CMK (cell line): ENCODE measurements at places on chromosomes 11 and 22.
A peak's percentile ranks its signal among the peaks of the same experiment; 100 is the strongest.

- DNase-seq = peak; percentile 31
These were observed 34.0 kb upstream of the FADD start for GRCh38 chr11:70169127-70169526.

DNA sequence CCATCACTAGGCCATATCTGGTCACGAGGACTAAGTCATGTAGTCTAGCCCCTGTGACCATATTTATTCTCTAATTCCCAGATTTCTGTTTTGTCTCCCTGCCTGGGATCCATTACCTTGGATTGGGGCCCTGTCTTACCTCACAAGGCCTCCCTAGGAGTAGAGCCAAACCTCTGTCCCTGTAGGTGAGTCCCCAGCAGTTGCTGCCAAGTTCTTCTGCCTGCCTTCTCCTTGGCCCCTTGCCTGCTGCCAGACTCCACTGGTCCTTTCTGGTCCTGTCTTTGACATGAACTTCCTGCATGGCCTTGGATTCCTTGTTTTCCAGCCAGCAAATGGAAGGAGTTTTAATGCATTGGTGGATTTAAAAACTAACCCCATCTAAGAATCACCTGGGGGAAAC, 35.6 kb upstream of the CADM1 start:
- no peak for DNase-seq

DNA sequence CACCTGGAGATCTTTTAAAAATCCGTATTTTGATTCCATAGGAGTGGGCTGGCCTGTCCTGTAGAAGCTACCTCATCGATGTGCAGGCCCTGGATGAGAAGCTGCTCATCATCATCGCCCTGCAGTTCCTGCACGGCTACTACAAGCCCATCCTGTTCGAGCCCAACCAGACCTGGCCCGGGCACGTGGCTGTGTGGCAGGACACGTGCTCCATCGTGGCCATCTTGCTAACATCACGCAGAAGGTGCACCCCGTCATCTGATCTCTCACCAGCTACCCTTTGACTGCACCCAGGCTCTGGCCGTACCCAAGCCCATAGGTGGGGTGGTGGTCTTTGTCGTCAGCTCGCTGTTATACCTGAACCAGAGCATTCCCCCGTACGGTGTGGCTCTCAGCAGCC, 14.2 kb upstream of the SLC5A4 start:
- DNase-seq = no peak

GRCh38 chr11:71525938-71526495, 1.1 kb upstream of the KRTAP5-7 start:
- no peak for DNase-seq

GRCh38 chr11:30583476-30584280, 2.5 kb downstream of the MPPED2 start:
- DNase-seq = no peak

DNA sequence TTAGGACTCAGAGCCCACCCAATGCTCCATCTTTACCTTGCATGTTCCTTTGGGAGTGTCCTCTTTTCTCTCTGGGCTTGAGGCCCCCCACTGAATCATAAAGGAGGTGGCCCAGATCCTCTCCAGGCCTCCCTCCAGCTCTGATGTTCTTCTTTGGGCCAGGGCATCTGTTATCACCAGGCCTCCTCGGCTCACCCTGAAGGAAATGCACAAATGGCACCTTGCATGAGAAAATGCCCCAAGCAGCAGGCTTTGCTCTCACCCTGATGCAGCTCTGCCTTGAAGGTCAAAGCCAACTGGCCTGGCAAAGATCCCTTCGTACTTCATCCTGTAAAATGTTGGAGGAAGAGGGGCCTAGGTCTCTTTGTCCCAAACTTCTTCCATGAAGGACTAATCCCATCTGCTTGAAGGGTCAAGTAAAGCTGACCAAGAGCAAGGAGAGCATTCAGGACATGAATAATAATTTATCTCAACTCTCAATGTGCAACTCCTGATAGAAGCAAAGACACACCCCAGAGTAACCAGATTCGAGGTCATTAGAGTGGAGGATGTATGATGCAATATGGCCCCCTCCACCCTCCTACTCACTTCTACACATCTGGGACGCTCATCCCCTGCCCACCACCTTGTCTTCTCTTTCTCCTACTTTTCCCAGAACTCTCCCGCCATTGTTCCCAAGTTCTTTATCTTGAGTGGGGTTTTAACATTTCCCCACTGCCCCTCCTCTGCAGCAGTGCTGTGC, 9.5 kb downstream of the APOL6 start:
- no peak for DNase-seq

- no peak for DNase-seq
These were observed 47.5 kb upstream of the RASSF10 start for GRCh38 chr11:12961615-12962014.

DNA sequence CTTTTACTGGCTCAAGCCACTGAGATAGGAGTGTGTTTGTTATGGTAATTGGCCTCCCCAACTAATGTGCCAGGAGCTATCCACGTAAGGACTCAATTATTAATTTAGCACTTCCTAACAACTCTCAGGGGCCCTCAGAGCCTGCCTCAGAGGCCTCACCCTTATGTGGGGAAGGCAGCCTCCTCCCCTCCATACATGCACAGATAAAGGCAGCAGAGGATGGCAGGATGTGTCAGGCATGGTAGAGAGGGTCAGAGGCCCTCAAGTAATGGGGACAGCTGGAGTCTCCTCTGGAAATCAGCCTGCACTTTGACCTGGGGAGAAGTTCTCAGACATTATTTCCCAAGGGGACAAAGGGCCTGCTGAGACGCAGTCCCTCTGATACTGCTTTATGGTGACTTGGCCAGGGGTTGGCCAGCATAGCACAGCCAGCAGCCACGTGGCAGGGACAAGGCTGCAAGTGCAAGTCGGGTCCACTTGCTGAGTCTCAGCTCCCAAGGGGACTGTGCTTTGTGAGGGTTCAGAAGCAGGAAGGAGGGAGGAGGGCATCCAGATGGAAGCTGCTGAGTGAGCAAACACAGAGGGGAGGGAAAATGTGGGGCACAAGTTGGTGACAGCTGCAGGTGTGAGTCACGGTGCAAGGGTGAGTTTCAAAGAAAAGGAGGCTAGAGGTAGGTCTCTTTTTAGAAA, 17.0 kb downstream of the MOGAT2 start:
- DNase-seq = no peak

- no peak for DNase-seq
These were observed 115.2 kb upstream of the TIMP3 start for GRCh38 chr22:32686354-32686753.

DNA sequence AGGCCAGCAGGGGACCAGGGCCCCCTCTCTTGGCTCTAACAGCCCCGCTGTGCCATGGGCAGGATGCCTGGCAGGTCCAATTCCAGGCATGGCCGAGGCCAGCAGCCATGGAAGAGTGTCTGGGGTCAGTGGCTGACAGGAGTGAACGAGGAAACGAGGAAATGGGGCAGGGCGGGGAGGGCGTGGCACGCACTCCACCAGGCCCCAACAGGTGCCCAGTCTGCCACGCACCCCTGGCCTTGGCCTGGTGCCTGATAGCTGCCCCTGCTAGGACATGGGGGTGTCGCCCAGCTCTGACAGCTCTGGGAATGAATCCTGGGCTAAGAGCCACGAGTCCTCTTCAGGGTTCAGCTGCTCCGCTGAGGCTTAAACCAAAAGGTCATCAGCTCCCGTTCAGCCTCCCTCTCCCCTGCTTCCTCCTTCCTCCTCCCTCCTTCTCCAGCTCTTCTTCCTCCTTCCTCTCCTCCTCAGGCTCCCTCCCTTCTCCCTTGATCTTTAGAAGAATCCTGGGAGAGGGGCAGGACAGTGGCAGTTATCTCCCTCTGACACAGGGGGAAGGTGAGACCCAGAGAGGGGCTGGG, 11.5 kb upstream of the TBC1D22A start:
- DNase-seq = no peak

- no peak for DNase-seq
These were observed 83.5 kb upstream of the NARS2 start for GRCh38 chr11:78657968-78658839.

- no peak for DNase-seq
These were observed 26.2 kb upstream of the PDE3B start for GRCh38 chr11:14617241-14618027.

- no peak for DNase-seq
These were observed 6.8 kb downstream of the ROBO4 start for GRCh38 chr11:124890683-124891372.

DNA sequence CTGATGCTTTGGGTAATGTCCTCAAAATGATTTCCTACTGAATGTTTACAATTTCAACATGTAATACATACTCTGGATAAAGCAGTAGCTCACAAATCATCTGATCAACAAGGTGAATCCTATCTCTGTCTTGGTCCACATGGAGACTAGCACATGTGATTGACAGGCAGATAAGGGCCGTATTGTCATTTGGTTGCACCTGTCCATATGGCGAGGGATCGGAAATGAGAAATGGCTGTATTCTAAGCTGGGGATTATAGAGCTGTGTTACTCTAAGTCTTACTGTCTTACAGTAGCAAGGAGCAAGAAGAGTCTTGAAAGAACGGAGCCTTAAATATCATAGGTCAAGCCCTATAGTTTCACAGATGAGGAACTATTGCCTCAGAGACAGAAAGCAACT, 55.7 kb downstream of the APIP start:
- no peak for DNase-seq

GRCh38 chr11:66875378-66875777, 18.5 kb downstream of the LRFN4 start:
- DNase-seq = no peak

DNA sequence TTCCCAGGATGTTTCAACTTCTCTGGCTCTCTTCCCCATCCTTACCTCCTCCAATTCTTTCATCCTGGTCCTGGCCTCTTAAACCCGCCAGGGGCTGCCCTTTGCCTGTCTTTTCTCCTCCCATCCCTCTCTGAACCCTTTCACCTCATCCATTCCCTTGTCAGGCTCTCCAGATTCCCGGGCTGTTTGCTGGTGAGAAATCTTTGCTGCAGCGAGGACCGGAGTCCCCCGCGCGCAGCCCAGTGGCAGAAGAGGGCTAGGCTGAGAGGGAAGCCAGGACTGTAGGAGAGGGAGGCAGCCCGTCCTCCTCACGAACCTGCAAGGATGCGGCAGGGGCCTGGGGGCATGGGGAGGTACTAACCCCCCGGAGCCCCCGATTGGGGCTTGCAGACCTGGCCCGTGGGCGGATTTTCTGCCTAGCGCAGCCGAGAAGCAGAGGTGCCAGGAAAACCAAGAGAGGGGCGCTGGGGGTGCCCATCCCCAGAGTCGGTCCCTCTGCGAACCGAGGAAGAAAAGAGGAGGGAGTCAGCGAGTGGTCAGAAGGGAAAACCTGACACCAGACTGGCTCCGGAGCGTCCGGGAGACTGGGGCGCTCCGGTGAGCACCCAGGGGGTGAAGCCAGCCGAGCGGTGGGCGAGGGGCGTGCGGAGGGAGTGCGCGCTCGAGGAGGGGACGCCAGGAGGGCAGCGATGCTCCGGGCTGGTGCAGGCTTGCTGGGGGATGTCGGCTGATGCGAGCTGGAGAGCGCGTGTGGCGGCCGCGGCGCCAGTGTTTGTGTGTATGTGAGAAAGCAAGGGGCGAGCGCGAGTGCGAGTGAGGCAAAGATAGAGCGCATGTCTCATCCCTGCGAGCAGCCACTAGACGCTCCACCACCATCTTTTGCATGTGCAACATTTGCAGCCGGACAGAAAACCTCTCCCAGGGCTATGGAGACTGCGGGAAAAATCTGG, at the start of gene GRIA4:
GRIA4 (plus strand) TSS at position 242 of the 950 bp plus-strand sequence. CDS start 925 bp downstream, outside the sequence.
- no peak for DNase-seq

- no peak for DNase-seq
These were observed 34.2 kb upstream of the HORMAD2 start for GRCh38 chr22:30045901-30046715.

DNA sequence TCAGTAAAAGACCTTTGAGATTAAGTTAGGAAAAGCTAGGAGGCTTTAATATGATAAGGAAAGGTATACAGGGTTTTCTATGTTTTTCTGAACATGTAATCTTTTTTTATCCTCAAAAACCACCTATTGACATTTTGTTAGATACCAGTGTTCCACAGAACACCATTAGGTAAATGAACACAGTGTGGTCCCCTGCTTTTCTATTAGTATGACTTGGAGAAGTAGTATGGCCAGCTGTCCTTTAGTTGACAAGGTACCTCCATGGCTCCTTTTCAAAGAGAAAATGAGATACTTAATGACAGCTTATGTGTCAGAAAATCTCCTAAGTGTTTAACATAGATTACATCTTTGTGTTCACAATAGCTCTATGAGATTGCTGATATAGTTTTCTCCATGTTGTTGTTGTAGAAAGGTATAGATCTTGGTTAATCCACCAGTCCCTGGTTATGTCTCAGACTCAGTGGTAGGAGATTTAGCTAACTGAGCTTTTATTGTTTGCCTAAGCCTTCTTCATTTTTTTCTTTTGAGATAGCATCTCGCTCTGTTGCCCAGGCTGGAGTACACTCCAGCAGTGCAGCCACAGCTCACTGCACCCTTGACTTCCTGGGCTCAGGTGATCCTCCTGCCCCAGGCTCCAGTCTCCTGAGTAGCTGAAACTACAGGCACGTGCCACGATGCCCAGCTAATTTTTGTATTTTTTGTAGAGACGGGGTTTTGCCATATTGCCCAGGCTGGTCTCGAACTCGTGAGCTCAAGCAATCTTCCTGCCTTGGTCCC, 46.0 kb downstream of the STIM1 start:
- DNase-seq = no peak

GRCh38 chr11:13859892-13860291, 102.6 kb upstream of the SPON1 start:
- no peak for DNase-seq

DNA sequence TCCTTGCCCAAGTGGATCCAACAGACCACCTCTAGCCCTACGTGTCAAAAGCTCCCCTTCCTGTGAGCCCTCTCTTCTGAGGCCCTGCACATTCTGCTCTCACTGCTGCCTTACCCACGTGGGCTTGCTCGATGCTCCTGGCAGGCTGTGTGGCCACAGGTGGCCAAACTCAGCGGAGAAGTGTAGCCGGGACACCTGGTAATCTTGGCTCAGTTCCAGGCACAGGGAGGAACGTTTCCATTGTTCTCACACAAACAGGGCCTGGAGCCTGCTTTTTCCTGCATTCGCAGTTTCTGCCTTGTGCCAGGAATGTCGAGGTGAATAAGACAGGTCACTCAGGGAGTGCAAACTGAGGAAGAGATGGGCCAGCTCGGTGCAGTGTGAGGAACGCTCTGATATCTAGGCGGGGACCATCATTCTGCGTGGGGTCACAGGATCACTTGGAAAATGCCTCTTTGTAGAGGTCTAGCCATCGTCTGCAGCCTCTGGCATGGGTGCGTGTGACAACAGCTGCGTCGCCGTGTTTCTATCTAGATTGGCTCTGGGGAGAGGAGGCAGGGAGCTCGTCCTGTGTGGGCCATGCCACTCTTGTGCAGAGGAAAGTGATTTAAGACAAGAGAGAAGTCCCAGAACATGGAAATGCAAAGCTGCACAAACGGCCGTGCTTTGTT, 127.6 kb upstream of the PARVA start:
- DNase-seq = no peak

DNA sequence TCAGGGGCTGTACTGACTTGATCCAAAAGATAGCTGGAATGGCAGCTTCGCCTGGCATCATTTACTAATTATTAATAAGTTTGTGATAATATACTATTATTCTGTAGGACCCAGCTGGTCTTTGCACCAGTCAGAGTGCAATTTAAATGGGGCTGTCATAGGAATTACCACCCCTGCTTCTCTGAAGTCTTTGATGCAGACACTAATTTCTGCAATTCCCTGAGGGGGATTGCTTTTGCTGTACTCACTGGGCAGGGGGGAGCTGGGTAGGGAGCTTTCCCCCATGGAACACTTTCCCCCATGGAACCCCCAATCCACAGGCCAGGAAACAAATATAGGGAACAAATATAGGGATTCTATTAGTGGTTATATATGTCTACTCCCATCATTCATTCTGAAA, 54.9 kb upstream of the TSKU start:
- DNase-seq = no peak

GRCh38 chr11:118227865-118228785, 3.3 kb upstream of the JAML start:
- no peak for DNase-seq

- DNase-seq = no peak
These were observed 74.2 kb upstream of the SLC25A18 start for GRCh38 chr22:17489101-17489500.
